ENCODE measurements at places on chromosomes 7 and 10. TPM values are rescaled to one million over a fixed set of nuclear protein-coding genes. Genes with fewer than 3 reads are reported as not detected.

GRCh38 chr7:30879139-30880124, 32.2 kb upstream of the AQP1 start:
- DNase-seq: no peak

Gene FKBP6
- polyA plus RNA-seq: not detected

- no peak for DNase-seq
These were observed 58.4 kb upstream of the TNRC18 start for GRCh38 chr7:5482020-5482498.

GRCh38 chr7:43015301-43015700, 83.1 kb downstream of the MRPL32 start:
- DNase-seq: no peak

DNA sequence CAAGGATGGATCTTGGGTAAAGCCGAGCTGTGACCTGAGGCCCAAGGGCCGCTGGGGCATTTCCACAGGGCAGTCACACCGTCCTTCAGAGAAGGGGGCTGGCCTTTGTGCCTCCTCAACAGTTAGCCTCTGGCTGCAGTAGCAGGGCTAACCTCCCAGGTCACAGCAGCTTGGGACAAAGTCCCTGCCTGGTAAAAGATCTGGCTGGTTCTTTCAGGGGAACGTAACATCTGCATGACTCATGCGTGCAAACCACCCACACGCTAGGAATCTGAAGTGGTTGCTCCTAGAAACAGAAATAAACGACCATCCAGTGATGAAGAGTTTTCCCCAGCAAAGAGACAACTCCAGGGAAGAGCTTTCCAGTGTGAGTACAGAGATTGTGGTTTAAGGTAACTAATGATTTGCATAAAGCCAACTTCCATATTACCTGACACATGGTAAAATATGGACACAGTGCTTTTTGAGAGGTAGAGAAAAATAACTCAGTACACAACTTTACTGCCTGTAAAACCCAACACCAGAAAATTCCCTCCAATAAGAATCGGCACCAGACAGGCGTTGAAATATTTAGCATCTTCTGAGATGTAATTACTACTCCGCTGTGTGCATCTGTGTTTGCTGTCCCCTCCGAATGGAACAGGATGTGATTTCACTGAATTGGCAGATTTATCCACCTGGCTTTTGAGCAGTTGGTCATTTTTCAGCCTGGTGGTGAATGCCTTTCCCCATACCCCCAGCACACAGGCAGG, 84.9 kb upstream of the ADRB1 start:
- DNase-seq: peak; percentile 15

- no peak for DNase-seq
These were observed 76.6 kb downstream of the GLRX3 start for GRCh38 chr10:130212746-130213145.

Gene PSD
- polyA plus RNA-seq: 5.0 TPM

Gene DYNC1I1
- polyA plus RNA-seq: 0.87 TPM

Gene NYAP1
- polyA plus RNA-seq: not detected

GRCh38 chr7:96304573-96304972, 17.3 kb downstream of the SLC25A13 start:
- no peak for DNase-seq

GRCh38 chr7:35652124-35652523, 42.8 kb downstream of the HERPUD2 start:
- no peak for DNase-seq

DNA sequence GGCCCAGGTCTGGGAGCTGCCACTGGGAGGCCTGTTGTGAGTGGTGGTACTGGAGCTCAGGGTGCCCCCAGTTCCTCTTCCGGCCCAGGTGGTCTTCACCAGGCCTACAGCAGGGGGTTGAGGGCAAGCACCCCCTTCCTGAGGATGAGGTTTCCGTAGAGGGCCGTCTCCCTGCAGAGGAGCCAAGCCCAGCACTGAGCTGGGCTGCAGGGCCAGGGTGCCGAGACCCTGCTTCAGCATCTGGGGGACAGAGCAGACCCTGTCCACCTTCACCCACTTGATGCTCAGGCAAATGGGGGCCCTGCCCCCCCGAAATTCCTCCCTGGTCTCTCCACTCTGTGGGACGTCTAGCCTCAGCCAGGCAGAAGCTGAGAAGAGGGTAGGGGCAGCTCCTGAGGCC, 2.6 kb downstream of the FUOM start:
- no peak for DNase-seq

DNA sequence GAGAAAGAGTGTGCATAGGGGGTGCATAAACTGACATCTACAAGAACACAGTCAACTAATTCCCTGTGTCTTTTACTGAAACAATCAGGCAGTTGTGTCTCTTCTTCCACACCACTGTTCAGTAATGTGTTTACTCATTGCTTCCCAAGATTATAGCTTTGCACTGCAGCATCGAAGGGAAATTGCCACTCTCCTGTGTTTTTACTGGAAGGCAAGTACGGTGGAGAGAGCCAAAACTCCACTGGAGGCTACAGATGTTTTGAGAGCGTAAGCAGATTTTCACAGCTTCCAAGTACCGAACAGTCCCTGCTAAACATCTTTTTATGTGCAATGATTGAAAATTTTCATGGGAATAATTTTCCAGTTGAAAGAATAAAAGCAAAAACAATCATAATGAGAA, 510.5 kb upstream of the AKR1E2 start:
- peak; percentile 88 for DNase-seq

DNA sequence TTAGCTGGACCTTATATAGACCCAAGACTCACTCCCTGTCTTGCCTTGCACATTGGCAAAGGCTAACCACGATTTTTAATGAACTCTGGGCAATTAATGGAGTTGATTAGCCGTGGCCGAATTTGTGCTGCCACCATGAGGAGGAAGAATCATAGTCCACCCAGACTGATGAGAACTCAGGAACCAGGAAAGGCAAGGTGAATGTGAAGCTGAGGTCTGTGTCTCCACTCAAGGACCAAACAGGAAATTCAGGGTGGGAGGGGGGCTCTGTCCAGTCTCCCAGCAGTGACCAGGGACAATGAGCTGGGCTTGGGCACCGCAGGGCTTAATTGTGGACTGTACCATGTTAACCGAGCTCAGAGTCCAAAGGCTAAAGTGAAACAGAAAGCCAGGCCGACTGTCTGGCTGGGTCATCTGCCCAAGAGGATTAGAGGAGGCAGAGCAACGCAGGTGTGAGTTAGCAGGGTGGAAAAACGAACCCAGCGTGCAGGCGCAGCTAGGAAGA, 127.0 kb upstream of the JCAD start:
- DNase-seq: no peak

Data from muscle of arm (tissue), 14 donors.